ENCODE measurements at places on chromosomes 13 and 19. TPM values are rescaled to one million over a fixed set of nuclear protein-coding genes. Genes with fewer than 3 reads are reported as not detected.

DNA sequence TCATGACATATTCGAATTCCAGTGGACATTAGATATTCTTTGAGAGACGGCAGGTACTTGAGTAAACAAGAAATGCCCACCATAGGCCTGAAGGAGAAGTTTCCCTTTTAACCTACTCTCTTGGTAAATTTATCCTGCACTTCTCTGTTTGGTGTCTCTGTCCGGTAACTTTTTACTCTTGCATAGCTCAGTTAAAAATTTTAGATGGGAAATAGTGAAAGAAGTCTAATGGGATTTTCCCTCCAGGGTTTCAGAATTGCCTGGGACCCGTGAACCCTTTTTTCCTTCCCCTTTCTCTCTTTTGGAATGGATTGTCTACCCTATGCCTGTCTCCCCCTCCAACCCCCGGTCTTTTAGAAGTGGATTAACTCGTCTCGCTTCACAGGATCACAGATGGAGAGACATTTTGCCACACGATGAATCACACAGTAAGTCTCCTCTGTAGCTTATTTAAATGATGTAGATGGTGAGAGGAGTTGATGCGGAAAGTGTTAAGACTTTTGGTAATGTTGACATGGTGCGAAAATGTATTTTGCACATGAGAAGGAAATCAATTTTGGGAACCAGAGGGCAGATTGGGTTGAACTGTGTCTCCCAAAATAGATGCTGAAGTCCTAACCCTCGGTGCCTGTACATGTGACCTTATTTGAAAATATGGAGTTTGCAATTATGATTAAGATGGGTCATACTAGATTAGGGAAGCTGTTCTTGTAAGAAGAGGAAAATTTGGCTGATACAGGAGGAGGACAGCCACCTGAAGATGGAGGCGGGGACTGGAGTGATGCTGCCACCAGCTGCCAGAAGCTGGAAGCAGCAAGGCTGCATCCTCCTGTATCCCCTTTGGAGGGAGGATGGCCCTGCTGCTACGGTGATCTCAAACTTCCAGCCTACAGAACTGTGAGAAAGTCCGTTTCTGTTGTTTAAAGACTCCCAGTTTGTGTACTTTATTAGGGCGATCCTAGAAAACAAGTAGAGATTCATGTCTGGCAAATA lies 711 bp upstream of the MIPEP start:
- DNase-seq: no peak

- no peak for DNase-seq
Measured at GRCh38 chr13:76523740-76524340, 362.4 kb downstream of the KCTD12 start.

- DNase-seq: no peak
Measured at GRCh38 chr13:113650731-113651148, 7.3 kb downstream of the ATP4B start.

Gene UBE2L5
- not detected for total RNA-seq

Gene CABP5
- not detected for total RNA-seq

Data from left lung (tissue), 14 donors.